ENCODE measurements at places on chromosomes 7 and 10.

DNA sequence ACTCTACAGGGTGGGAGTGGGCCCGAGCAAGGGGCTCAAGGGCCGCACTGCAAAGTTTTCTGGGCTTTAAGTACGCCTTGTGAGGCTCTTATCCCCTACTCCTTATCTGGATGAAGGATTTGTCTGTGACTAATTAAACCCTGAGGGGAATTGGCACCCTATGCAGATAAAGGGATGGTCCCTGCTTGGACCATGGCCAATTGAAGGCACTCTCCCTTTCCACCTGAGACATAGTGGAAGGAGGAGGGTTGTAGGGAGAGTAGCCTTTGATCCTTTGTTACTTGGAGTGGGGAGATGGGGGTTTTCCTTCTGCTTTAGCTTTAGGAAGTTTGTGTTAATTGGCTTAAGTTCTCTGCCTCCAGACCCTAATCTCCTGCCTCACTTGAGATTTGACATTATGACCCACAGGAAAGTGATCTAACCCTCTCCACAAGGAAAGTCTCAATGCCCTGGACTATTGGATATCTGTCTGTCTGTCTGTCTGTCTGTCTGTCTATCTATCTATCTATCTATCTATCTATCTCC lies 1158.8 kb upstream of the SORCS1 start:
- DNase-seq: no peak

DNA sequence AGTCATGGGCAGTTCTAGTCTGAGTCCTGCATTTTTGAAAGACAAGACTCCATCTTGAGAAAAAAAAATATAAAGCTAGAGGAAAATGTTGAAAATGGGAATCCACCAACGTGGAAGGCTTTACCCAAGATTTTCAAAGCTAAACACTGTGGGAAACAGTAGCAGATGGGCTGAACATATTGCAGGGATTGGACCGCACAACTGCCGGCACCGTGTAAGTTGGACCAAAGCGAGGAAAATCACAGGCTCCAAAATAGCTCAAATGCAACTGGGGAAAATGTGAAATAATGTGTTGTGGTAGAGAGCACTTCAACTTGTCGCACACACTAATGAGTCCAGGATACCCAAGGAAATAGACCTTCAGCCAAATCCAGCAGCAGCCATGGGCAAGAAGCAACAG lies 26.4 kb upstream of the ADRB1 start:
- DNase-seq: no peak

GRCh38 chr10:86311906-86312305 lies 54.7 kb downstream of the GRID1 start:
- peak; percentile 42 for DNase-seq

DNA sequence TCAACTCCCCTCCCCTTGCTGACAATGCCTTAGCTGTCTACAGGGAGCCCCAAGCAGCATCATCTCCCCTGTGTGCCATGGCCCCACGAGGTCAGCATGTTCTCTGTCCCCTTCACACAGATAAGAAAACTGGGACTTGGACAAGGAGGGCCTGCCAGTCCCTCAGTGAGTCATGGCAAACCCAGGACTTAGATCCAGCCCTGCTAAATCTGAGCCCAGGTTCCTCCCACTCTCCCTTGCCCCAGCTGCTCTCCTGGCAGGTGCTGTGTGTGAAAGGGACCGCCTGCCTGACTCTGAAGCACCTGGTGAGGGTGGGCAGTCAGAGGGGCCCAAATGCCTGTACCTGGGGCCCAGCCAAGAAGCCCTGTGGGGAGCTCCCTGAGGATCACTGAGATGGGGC lies 7.4 kb downstream of the CRHR2 start:
- no peak for DNase-seq

- no peak for DNase-seq
Observed at GRCh38 chr10:107614939-107615685, 450.6 kb upstream of the SORCS1 start.

DNA sequence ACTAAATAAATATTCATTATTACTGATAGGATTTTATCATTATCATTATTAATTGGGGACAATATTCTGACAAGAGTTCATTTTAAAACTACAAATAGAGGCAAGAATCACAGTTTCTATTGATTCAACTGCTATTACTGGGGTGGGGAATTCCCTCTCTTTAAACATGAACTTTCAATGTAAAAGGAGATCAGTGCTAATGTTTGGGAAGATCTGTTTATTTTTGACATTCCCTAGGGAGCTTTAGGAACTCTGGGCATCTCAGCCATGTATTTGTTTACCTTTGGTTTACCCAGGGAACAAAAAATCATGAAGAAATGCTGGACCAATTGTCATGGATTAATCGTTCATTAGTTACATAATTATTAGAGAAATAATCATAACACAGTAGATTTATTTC lies 443.2 kb upstream of the AKR1E2 start:
- no peak for DNase-seq

DNA sequence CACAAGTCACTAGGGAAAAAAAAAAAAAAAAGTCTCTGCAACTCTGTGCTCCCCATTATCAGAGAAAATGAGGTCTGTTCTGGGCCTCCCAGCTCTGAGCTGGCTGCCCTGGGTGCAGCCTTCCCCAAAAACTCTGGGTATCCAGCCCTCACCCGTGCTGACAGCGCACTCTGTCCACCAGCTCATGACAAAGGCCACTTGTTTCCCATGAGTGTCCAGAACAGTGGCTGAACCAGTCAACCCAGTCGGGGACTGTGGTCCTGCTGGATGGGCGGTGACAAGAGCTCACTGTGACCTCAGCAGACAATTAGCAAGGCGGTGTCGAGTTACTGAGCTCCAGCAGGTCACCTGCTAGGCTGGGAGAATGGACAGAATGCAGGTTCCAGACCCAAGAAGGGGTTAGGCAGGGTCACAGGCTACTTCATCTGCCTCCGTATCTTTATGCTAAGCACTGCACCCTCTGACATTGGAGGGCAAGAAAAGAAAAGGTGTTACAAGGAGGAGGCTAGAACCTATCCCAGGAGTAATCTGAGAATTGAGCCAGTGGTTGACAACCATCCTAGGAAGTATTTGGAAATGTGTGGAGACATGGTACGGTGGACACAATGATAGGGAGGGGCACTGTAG lies 37.2 kb downstream of the DLG5 start:
- no peak for DNase-seq

GRCh38 chr7:43659549-43659896 lies 69.8 kb downstream of the COA1 start:
- no peak for DNase-seq

- no peak for DNase-seq
Observed at GRCh38 chr10:84826704-84827103, 498.3 kb downstream of the CCSER2 start.

- DNase-seq: no peak
Observed at GRCh38 chr10:78277314-78278057, 243.8 kb downstream of the RPS24 start.

DNA sequence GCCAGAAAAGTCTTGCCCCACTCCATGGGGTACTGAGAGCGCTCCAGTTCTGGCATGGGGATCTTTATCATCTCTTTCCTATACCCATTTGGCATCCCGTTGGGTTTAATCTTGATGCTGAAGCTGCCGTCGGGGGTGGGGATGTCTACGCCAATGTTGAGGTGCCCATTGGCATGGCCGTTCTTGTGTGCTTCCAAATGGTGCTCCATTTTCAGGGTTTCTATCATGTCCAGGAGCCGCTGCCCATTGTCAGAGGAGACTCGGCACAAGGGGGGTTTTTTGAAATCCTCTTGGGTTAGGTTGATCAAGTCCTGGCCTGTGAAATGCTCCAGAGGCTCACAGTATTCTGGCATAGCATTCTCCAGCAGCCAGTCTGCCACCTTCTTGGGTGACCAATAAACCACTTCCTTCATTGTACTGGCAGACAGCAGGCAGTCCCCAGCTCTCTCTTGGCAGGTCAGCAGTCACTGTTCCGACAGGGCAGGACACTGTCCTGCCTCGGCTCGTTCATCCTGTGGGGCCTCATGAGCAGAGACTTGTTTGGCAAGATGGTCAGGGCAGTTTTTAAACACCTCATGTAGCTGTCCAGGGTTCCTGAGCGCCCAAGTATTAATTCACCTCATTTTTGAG lies 92.5 kb upstream of the ASAH2 start:
- DNase-seq: peak; percentile 66

- no peak for DNase-seq
Observed at GRCh38 chr7:147332988-147333387, 1216.4 kb downstream of the CNTNAP2 start.

- DNase-seq: no peak
Observed at GRCh38 chr10:3245395-3245794, 72.8 kb upstream of the PITRM1 start.

GRCh38 chr10:128040681-128041080 lies 85.5 kb downstream of the MKI67 start:
- DNase-seq: peak; percentile 24

GRCh38 chr7:121288894-121289293 lies 39.9 kb upstream of the WNT16 start:
- no peak for DNase-seq

DNA sequence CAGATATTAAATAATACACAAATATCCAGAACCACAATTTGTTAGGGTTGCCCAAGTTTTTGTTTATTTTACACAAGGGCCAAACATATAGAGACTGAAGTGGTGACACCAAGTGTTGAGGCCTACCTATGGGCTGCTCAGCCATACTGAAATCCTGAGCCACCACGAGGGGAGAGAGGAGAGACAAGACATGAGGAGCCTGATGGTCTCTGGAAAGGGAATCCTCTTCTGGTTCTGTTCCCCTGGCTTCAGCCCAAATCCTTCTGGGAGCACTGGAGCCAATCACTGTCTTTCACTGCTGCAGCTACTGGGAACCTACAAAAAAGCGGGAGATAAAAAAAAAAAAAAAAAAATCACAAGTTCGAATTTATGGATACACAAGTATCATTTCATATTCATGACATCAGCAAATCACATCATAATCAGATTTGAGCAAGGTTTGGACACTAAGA lies 1.9 kb downstream of the SKIDA1 start:
- no peak for DNase-seq

- DNase-seq: no peak
Observed at GRCh38 chr7:20343205-20343604, 12.5 kb downstream of the ITGB8 start.

- no peak for DNase-seq
Observed at GRCh38 chr7:51313738-51314425, 2.7 kb downstream of the COBL start.

DNA sequence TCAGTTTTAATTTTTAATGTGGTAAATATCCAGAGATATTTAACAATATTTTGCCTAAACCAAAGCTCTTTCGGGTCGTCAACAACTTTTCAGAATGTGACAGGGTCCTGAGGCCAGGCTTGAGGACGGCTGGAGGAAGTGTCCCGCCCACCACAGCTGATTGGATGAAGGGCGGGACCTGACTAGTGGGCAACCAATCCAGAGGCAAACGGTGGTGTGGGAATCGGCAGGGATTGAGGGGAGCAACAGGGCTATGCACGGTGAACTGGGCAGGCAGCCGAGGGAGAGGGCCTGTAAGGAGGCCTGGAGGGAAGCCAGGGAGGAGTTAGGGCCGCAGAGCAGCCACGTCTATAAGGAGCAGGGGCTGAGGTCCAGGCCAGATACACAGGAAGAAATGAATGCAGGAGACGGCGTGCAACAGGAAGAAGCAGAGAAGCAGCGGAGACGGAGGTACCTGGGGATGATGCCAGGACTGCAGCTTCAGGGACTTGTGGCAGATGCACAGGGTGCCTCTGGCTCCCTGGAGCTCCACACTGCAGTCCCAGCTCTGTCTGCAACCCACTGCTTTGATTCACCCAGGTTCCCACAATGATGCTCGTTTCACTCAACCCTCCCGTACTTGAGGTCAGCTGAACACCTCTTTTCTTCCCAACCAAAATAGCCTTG lies 46.1 kb upstream of the ZMIZ1 start:
- DNase-seq: peak; percentile 78

DNA sequence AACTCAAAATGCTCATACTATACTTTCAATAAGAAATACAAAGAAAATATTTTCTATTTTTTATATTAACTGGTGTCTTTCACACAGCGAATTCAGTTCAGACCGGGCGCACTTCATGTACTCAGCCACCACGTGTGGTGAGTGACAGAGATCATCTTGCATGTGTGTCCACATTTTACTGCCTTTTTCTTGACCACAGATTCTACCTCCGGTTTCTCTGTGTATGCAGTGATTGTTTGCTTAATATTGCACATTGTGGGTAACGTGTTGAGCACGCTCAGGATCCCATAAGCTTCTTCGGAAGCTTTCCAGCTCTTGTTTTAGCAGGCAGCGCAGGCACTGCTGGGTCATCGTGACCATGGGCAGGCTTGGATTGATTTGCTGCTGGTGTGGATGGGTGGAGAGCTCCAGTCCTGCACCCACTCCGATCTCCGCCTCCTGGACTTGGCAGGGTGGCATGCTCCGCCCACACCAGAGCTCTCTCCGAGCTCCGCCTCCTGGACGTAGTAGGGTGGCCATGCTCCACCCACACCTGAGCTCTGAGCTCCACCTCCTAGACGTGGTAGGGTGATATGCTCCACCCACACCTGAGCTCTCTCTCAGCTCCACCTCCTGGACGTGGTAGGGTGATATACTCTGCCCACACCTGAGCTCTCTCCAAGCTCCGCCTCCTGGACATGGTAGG lies 253.3 kb downstream of the DIP2C start:
- no peak for DNase-seq

GRCh38 chr10:58896229-58896628 lies 280.2 kb upstream of the PHYHIPL start:
- DNase-seq: no peak

GRCh38 chr10:97321032-97321803 lies 2.1 kb downstream of the FRAT1 start:
- DNase-seq: peak; percentile 84

DNA sequence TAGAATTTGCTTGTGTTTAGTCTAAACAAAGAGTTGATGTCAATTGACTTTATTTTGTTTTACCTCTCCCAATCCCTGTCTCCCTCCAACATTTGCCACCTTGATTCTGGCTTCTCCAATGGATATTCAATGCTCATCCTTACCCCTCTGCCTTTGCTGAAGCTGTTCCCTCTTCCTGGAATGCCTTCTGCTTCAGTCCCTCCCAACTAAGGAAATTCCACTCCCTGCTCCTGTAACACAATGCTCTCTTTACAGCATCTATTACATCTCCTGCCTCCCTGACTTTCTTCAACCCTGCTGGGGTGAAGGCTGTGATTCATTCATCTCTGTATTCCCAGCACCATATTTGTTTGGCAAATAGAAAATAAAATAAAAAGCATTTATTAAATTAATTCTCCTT lies 34.5 kb upstream of the TAC1 start:
- DNase-seq: no peak

- DNase-seq: peak; percentile 81
Observed at GRCh38 chr7:95772771-95773581, 622 bp downstream of the DYNC1I1 start.

- DNase-seq: no peak
Observed at GRCh38 chr7:3464900-3465622, 164.0 kb downstream of the SDK1 start.

DNA sequence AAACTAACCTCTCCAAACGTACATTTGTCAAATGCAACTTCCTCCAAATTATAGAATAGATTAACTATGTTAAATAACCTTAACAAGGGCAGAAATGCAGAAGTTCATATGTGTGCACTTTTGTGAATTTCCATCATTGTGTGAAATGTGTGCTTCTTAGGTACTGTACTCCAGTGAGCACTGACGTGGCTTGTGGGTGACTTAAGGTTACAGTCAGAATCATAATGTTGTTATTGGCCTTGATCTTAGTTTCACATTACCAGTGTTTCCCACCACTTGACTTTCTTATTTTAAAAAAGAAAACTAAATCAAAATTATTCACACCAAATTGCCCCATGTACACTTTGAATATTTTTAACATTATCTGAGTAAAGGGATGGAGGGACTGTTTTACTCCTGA lies 155.1 kb upstream of the FZD8 start:
- DNase-seq: no peak

All from posterior vena cava (tissue), 2 donors.